ENCODE measurements at places on chromosomes 1 and 21.

DNA sequence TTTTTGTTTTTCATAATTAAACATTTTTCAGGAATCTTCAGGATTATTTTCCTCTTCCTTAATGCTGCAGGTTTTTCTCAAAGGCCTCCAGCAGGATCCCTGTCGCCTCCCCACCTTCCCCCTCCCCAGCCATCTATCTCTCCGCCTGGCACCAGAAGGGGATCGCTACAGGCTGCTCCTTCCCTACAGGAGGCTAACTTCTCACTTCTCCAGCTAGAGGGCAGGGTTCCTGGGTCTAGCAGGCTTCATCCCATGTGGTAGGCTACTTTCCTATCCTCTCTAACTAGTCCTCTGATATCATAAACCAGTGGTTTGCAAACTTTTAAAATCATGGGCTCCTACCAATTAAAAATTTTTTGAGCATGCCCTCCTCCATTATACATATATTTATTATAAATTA lies 104.1 kb downstream of the KCNN3 start:
- DNase-seq: no peak

DNA sequence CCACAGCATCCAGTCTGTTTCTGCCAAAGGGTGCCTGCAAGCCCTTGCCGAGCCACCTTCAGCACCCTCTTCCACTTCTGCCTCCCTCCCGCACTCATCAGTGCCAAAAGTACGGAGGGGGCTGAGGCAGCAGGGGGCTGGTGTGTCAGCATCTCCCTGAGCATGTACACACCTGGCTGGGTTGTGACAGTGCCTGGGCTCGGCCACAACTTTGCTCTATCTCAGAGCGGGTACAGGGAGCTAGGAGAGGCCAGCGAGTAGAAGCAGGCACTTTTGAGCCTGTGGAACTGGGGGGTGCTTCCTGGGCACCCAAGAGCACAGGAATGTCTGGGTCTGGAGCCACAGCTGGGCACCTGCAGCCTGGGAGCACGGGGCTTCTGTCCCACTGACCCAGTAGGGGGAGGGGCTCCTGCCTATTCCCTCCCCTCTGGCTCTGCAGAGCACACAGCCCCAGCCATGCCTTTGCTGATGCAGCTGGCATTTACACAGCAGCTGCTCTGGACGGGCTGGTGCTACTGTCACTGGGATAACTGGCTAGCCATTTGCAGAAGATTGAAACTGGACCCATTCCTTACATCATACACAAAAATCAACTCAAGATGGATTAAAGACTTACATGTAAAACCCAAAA lies 319.8 kb upstream of the RRP15 start:
- DNase-seq: no peak

DNA sequence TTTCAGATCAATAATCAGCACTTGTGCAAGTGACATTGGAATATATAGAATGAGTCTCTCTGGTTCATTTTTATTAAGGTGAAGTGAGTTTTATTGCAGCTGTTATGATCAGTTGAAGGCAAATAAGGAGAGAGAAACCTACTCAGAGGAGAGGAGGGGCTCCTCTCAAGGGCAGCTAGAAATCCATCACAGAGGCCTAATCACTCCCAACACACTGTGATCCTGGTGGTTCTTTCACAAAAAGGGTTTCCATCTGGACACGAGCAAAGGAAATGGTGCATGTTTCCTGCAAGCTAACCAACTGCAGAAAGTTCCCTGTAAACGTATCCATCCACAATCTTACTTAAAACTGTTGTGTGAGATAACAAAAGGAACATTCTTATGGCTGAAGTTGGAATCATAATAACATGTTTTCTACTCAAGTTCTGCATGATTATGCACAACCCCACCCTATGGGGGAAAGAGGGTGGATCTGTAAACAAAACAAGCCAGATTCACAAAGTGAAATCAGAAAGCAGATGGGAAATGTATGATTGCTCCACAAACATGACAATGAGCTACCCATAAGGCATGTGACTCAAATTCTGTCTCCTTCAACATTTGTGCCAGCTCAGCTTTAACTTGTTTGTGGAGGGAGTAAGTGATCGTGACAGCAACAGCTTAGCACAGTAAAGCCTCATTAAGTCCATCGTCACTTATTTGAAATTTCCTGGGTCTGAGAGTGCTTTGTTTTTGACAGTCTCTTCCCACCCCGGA lies 141.2 kb upstream of the ST6GALNAC5 start:
- DNase-seq: no peak

GRCh38 chr1:248873993-248874533 lies 15.2 kb upstream of the ZNF692 start:
- DNase-seq: peak; percentile 82

DNA sequence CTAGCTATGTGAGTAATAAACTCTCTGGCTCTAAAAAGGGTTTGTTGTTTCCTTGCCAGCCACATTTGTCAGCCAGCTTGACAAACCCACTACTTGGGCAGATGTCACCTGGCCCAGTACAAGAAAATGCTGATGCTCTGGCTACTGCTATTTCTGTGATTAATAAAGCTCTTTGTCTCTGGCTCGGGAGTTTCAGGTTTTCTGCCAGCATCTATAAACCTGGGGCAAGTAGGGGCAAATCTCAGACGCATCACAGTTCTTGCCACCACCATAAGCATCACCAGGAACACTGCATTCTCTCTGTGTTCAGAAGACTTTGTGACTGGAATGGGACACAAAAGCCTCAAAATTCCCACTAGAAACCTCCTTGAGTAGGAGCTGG lies 2.5 kb downstream of the ITLN2 start:
- DNase-seq: no peak

- DNase-seq: no peak
Measured at GRCh38 chr21:28253961-28254360, 738.7 kb downstream of the LTN1 start.
